ENCODE measurements at places on chromosomes 7 and 10.

GRCh38 chr10:91564026-91564425, 68.8 kb downstream of the PPP1R3C start:
- no peak for DNase-seq

- no peak for DNase-seq
These were observed 15.3 kb downstream of the LIPK start for GRCh38 chr10:88721392-88721791.

GRCh38 chr7:44378744-44379143, 53.4 kb upstream of the CAMK2B start:
- DNase-seq: no peak

DNA sequence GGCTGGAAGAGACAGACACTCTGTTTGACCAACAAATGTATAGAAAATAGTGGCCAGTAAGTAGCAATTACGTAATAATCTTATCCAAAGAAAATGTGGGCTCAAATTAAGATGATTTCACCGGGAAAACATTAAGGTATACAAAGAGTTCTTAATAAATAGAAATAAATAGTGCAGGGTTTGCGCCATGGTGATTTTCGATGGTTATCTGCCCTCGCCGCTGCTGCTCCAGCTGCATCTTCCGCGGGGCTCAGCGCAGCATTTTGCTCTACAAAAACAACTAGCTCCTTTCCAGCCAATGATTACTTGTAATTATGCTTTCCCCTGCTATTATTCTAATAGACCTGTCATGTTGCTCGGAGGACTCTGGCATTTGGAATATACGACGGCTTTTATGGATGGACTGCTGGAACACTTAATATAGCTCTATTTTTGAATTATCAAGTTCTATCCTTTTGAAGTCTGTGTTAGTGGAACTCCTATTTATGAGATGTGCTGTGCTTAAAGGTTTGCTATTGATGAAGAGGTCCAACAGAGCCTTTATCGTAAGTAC, 103.8 kb downstream of the BUB3 start:
- DNase-seq: no peak

DNA sequence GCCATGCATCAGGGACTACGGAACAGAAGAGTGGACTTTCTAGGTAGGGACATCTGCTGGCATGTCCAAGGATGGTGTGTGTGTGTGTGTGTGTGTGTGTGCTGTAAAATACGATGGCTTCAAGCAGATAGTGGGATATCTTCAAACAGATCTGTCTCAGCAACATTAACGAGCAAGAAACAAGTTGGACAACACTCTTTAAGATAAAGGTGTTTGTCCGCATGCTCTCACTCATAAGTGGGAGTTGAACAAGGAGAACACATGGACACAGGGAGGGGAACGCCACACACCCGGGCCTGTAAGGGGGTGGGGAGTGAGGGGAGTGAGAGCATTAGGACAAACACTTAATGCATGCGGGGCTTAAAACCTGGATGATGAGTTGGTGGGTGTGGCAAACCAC, 89.8 kb upstream of the AKR1E2 start:
- DNase-seq: no peak

GRCh38 chr7:127968547-127968946, 62.7 kb downstream of the LRRC4 start:
- no peak for DNase-seq
